ENCODE measurements at places on chromosomes 2 and 18.

GRCh38 chr2:8159966-8160603 lies 521.8 kb upstream of the ID2 start:
- DNase-seq: no peak

DNA sequence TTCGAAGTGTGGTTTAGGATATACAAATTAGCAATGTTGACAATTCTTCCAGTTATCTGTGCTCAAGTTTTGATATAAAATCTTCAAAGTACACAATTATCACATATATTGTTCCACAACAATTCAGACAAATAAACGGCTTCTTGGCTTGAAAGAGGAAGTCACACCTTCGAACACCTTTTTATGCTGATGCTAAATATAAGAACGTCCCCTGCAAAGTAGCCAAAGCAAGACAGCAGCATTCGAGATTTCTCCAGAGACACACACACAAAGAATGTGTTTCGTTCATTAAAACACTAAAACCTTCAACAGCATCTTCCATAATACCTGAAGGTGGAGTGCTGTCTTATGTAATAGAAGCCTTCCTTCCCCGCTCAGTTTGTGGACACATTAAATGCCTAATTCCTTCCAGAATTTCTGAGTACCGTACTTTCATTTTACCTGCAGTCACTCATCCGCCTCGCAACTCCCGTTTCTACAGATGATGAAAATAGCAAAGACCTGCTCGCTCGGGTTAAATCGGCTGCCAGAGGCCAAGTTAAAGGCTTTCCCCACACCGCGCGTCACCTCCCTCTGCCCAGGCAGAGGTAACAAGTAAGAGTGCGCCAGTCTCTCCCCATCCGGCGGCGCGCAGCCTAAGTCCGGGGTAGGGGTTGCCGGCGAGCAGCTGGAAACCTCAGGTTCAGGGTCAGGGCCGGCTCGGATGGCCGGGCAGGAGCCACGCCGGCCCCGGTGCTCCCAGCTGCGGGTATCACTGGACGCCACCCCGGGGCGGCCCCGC lies 847 bp downstream of the SERPINE2 start:
- peak; percentile 65 for DNase-seq

GRCh38 chr2:233968556-233968955 lies 51.4 kb downstream of the TRPM8 start:
- DNase-seq: no peak

GRCh38 chr2:230668939-230669303 lies 43.7 kb upstream of the CAB39 start:
- no peak for DNase-seq

- DNase-seq: no peak
These were observed 303.3 kb downstream of the GBX2 start for GRCh38 chr2:235864733-235865515.

- DNase-seq: no peak
These were observed 242.9 kb downstream of the ARL6IP6 start for GRCh38 chr2:152961351-152961750.

DNA sequence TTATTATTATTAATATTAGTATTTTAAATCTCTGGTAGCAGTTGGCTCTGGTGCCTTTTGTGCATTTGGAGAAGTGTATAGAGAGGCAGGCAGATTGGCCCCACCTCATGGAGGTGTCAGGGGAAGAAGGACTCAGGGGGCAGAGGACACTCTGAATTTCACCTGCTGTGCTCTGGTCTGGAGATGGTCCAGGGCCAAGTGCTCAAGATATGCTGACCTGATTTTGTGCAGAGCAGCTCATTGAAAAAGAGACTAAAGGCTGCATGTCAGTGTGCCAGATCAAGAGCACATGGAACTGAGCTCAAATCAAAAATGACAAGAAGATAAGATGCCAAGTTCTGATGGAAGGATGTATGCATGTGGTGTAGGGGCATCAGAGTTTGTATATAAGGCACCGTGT lies 323.6 kb upstream of the TNP1 start:
- no peak for DNase-seq

DNA sequence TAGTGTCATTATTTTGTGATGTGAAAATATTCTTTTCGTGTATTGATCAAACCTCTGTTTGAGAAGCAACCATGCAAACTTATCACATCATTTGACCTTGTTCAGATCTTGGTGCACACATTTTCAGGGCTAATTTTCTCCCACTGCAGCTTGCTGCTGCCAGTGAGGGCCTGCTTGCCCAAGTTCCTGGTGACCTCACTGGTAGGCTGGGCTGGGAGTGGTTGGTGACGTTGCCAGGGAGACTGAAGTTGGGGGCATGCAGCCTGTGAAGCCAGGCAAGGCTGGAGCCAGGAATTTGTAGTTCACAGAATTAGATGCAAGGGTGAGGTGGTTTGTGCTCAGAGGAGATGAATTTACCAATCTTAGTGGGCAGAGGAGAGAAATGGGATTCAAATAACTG lies 38.5 kb downstream of the PARD3B start:
- DNase-seq: no peak
